Astrocyte of the spinal cord (primary cell): ENCODE measurements at places on chromosomes 16 and 17.

DNA sequence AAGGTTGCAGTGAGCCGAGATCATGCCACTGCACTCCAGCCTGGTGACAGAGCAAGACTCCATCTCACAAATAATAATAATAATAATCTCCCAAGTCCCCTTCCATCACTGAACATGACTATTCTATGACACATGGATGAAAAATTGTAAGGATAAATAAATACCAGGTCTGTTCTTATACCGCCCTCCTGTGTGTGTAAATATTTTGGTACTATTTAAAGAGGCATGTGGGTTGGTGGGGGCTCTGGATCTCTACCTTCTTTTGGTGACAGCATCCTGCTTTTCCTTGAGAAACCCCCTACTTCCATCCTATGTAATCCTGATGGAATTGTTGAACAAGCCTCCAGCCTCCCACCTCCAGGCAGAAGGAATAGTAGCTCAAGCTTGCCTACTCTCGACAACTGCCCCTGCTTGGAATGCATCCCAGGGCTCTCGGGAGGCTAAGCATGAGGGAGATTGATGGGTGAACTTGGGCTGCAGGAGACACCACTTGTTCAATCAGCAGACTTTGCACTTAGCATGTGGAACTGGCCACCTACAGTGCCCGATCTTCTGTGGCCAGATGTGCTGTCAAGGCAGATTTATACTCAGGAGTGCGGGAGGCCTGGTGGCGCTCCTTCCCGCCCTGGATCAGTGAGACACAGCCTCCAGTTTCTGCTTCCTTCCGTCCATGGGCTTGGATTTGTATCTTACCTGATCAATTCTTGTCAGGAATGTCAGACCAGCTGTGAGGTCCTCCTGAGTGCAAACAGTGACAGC, 287.4 kb downstream of the SLC39A11 start:
- DNase-seq, result peak; percentile 6

DNA sequence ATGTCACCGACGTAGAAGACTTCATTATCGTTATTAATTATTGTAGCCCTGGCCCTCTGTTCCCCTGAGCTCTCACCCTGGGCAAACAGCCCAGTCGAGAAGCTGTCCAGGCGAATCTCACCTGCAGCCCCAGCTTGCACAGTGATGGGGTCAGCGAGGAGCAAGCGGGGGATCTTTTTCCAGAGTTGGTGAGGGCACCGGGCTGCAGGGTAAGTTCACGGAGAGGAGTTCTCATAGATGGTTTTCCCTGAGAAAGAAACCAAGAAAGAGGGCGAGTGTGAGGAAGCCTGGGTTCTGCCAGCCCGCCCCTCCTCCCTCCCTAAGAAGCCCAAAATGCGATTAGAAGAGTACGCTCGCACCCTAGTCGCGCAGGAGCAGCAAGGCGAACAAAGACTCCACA, 436 bp downstream of the SPAG5 start:
- DNase-seq, result no peak

- no peak for DNase-seq
Measured at GRCh38 chr17:37830151-37830993, 85.5 kb upstream of the HNF1B start.

- peak; percentile 38 for DNase-seq
Measured at GRCh38 chr17:77948690-77949114, 9.8 kb upstream of the TNRC6C start.

GRCh38 chr17:15498107-15498506, 30.7 kb upstream of the CDRT4 start:
- DNase-seq, result no peak

DNA sequence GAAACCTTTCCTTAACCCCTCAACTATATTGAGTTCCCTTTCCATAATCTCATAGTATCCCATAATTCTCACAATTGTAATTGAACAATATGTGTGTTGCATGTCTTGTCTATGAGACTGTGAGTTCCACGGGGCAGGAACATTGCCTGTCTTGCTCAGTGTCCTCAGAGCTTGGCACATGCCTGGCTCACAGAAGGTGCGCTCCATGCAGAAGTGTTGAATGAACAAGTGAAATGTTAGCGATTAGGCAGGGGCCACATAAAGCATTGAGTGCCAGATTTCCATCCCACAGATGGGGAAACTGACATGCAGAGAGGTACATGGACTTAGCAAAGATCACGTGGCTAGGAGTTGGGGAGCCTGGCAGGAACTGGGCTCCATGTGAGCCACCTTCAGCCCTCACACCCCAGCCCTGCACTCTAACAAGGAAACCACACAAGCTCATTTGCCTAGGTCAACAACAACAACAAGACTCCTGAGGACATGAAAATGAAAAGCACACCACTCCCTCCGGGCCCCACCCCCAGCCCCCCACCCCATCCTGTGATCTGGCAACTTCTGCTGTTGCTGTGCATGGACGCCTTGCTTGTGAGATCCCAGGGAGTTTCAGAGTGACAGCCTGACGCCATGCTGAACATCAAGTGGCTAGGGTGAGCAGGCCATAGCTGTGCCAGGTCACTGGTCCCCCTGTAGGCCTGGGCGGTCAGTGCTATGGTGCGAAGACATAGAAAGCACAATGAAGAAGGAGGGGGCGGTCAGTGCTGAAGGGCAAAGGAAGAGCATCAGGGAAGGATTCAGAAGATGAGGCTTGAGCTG, 5.0 kb downstream of the PIK3R5 start:
- DNase-seq, result no peak

- peak; percentile 84 for DNase-seq
Measured at GRCh38 chr16:85612191-85612800, 826 bp upstream of the GSE1 start.

GRCh38 chr17:12996941-12997340, 20.9 kb downstream of the ELAC2 start:
- DNase-seq, result no peak

DNA sequence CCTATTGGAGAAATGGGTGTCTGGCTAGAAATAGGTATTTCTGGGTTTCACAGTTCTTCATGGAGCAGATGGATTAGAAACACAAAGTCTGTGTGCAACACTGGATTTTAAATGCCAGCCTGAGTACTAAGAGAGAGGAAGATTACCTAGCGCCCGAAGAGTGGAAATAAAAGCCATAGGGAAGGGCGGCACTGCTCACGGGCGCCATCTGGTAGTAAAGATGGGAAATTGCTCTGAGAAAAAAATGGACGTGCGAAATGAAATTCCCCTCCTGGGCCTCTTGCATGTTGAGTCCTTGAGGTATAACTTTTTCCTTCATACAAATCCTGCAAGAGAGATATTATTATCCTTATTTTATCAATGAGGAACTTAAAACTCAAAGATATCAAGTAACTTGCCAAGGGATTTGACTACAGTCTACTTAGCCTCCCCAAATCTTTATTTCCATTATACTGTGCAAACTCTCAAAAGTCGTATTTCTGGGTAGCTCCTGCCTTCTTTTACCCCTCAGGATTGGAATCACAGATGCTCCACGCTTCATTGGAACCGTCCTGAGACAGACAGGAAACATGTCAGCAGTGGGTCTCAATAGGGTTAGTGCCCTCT, 72.8 kb downstream of the MMD start:
- peak; percentile 60 for DNase-seq

DNA sequence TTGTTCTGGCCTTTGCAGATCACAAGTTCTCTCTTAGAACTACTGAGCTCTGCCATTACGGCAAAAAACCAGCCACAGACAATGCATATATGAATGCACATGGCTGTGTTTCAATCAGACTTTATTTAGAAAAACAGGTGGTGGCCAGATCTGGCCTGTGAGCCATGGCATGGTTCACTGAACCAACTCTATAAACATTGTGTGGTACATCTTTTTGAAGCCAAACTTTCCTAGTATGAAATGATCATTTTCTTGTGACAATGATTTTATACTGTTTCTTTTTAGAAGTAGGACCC, 65.9 kb upstream of the AMZ2 start:
- no peak for DNase-seq

GRCh38 chr17:13253733-13254410, 236.0 kb upstream of the ELAC2 start:
- no peak for DNase-seq

- no peak for DNase-seq
Measured at GRCh38 chr17:40094874-40095273, 5.5 kb downstream of the NR1D1 start.

DNA sequence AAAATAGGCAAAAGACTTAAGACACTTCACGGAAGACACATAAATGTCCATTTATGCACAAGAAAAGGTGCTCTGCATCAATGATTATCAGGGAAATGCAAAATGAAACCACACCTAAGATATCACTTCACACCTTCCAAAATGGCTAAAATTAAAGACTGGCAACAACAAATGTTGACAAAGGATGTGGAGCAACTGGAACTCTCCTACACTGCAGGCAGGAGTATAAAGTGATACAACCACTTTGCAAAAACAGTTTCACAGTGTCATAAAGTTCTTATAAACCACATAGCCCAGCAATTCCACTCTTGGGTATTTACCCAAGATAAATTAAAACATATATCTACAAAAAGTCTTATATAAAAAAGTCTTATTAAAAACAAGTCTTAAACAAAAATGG, 7.8 kb downstream of the BBS2 start:
- no peak for DNase-seq

GRCh38 chr17:14198575-14198974, 38.1 kb downstream of the CDRT15 start:
- DNase-seq, result no peak

- DNase-seq, result no peak
Measured at GRCh38 chr16:66926171-66926947, 1.0 kb upstream of the RRAD start.

DNA sequence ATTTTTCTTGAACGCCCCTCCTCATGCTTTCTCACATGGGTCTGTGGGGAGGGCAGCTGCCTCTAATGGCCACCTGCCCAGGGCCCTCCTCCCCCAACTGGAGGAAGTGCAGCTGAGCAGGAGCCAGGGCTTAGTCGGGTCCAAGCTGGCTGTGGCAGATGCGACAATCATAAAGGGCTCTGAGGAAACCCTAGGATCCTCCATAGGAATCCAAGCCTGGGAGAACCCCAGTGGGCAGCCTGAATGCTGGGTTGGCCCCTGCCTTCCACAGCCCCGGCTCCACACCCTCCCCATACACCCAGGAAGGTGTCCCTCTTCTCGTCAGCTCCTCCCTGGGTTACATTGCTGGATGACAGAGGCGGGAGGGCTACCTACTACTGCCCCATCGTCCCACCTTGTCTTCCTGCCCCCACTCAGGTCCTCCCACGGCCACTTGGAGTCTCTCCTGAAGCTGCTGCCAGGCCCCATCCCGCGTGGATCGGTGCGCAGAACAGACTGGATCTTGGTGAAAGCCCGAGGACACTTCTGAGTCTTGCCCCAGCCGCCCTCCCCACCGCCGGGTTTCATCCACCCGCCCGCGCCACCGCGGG, 15.6 kb upstream of the CBFB start:
- DNase-seq, result no peak

GRCh38 chr17:57143361-57143760, 58.3 kb downstream of the AKAP1 start:
- no peak for DNase-seq

GRCh38 chr16:60166111-60166510, 1432.0 kb upstream of the GOT2 start:
- no peak for DNase-seq

DNA sequence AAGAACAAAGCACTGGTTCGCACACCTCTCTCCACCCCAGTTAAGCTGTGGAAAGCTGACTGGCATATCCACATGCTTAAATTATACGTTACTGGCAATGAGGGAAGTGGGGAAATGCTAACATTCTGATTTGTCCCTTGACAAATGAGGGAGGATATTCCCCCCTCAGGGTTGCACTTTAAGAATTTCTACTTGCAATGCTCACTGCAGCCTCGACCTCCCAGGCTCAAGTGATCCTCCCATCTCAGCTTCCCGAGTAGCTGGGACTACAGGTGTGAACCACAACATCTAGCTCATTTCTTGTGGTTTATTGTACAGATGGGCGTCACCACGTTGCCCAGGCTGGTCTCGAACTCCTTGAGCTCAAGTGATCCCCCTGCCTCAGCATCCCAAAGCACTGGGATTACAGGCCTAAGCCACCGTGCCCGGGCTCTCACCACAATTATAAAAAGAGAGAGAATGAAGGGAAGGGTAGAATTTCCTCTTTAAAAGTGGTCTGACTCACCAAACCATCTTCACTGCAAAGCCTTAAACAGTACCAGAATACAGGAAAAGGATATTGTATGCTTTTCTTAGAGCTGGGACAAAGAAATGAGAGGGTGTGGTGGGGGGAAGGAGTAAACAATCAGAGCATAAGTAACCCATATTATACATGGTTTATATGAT, 38.9 kb downstream of the KANSL1 start:
- DNase-seq, result peak; percentile 53

- DNase-seq, result peak; percentile 31
Measured at GRCh38 chr16:29804455-29805231, 1.7 kb upstream of the MAZ start.

GRCh38 chr16:67926181-67926750, 5.4 kb downstream of the CTRL start:
- peak; percentile 27 for DNase-seq

DNA sequence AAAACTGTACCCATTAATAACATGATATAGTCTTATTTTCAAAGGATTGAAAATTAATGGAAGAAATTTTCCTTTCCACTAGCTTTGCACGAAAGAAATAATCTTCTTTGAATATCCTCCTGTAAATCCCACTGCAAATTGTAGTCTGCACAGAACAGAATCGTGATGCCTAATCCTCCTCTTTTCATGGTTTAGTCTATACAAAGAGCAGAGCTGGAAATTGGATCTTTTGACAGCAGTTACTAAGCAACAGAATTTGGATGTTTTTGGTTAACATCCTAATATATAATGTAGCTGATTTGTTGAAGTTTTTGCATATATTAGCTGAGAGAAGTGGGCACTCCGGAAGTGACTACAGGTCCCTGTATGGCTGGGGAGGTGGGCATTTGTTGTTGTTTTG, 98.6 kb downstream of the WNT3 start:
- DNase-seq, result no peak

DNA sequence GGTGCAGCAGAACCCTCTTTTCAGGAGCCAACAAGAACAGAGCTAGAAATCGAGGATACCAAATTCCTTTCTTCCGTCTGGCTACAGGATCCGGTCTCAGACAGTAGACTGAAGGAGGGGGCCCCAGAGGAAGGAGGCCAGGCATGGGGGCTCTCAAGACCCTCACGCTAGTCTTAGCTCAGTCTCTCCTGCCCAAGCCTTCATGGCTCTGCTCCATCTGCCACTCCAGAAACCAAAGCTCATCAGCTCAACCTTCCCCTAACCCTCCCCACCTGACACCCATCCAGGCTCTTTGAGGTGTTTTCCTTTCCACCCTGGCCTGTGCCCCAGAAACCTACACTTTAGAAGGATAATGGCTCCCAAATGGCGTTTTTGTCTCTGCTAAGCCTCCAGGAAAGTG, 6.2 kb upstream of the TMEM92 start:
- no peak for DNase-seq

DNA sequence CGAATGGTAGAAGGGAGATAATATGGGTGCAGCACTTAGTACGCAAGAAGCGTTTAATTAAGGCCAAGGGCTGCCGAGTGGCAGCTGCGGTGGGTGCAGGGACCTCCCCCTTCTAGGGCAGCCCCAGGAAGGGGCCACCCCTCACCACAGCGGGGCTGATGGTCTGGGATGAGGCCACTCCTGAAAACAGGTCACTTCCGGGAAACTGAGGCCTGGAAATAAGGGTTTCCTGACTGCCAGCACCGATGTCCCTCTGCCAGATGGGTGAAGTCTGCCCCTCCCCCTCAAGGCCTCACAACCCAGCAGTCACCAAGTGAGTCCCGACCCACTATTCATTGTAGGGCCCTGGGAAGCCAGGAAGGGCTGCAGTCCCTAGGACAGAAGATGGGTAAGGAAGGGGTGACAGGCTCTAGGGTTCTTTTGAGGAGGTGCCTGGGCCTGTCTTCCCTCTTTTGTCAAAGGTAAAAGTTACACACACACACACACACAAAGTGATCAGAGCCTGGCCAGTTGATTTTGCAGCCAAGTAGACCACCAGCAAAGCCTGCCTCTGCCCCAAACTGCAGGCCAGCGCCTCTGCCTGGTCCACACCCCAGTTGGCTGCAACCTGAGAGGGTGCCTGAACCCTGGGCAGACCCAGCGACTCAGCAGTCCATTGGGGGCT, 12.5 kb downstream of the SREBF1 start:
- DNase-seq, result no peak
